ENCODE measurements at places on chromosomes 1 and 21. TPM values are rescaled to one million over a fixed set of nuclear protein-coding genes. Genes with fewer than 3 reads are reported as not detected.

DNA sequence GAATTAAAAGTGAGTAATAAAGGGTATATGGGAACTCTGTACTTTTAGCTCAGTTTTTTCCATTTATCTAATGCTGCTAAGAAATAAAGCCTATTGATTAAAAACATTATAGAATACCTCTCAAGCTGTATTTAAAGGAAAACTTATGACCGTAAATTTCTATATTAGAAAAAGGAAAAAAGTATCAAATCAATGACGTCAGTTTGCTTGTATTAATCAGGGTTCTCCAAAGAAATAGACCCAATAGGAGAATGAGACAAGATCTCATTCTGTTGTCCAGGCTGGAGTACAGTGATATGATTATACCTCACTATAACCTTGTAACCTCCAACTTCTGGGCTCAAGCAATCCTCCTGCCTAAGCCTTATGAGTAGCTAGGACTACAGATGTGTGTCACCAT lies 15.4 kb upstream of the LRIF1 start:
- DNase-seq, result no peak

SPRR2B gene
- total RNA-seq, result not detected

- no peak for DNase-seq
Measured at GRCh38 chr1:225257081-225257480, 170.8 kb downstream of the LBR start.

DNA sequence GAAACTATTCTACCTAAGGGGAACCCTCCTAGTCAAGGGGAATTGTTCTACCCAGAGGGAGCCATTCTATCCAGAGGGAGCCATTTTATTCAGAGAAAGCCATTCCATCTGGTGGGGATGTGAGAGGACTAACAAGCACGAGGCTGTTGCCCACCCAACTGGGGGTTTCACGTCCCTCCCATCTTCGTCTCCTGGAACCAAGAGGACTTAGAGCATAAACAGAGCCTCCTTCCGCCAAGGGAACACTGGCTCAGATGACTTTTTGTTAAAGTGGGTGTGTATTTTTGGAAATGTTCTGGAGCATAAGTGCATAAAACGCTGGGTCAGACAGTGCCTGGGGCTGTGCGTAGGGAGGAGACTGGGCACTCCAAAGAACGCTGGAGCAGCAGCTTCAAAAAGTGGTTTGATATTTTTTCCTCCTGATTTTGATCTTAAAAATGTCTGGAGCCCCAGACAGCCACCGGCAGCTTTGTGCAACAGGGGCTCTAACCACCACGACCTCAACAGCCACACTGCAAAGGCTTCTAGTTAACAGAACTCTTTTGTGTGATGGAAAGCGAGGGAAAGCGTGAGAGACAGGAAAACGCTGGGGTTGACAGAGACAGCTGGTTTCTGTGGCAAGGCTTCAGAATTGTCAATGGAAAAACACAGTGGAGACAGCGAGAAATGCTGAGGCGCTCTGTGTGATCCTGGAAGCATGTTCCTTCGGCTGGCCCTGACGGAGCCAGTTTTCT lies 363.6 kb upstream of the CAMK1G start:
- DNase-seq, result no peak

C1orf185 gene
- total RNA-seq, result not detected

- no peak for DNase-seq
Measured at GRCh38 chr21:17488620-17489019, 24.2 kb upstream of the CXADR start.

TRAF3IP3 gene
- 12.4 TPM for total RNA-seq

ZMYND12 gene
- total RNA-seq, result 1.9 TPM

DNA sequence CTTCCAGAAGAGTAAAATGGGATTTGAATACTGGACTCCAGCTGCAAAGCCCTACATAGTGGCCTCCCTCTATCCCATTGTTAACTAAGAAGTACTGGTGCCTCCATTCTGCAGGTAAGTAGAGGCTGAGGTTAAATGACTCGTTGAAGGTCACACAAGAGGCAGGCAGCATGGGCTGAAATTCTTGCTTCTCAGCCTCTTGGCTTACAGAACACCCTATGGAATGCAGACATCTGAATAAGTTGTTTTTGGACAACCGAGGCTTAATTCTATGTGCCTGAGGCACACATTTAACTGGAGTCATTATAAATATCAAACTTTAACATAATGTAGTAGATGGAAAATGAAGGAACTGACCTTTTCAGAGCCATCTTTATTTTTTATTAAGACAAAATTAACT lies 5.7 kb downstream of the DNAJC11 start:
- DNase-seq, result no peak

- DNase-seq, result no peak
Measured at GRCh38 chr1:61125263-61125662, 42.9 kb downstream of the NFIA start.

GRCh38 chr1:109112056-109112651 lies 1.8 kb upstream of the ELAPOR1 start:
- DNase-seq, result no peak

DNA sequence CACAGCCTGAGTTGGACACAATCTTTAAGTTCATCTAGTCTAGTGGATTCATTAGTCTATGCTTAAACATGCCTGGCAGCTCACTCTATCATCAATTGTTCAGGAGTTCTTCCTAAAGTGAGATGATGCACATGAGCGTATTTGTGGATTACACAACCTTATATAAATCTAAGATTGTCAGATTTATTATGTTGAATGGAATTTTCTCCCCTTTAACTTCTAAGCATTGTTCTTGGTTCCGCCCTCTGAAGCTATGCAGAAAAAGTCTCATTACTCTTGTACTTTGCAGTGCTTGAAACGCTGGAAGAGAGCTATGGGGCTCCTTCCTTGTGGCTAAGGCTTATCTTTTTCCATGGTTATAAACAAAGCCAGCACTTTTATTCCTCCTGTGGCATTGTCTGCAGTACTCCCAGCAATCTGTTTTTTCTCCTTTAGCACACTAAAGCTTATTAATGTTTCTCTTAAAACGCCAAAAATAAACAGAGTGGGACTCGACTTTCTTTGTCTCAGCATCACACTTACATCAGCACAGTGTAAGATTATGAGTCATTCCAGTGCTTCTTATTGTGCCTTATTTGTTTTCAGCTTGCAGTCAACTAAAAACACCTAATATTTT lies 316.8 kb upstream of the CAMK1G start:
- no peak for DNase-seq

PTGFRN gene
- total RNA-seq, result 31.2 TPM

GRCh38 chr1:233884461-233885151 lies 19.9 kb upstream of the SLC35F3 start:
- DNase-seq, result no peak

DNA sequence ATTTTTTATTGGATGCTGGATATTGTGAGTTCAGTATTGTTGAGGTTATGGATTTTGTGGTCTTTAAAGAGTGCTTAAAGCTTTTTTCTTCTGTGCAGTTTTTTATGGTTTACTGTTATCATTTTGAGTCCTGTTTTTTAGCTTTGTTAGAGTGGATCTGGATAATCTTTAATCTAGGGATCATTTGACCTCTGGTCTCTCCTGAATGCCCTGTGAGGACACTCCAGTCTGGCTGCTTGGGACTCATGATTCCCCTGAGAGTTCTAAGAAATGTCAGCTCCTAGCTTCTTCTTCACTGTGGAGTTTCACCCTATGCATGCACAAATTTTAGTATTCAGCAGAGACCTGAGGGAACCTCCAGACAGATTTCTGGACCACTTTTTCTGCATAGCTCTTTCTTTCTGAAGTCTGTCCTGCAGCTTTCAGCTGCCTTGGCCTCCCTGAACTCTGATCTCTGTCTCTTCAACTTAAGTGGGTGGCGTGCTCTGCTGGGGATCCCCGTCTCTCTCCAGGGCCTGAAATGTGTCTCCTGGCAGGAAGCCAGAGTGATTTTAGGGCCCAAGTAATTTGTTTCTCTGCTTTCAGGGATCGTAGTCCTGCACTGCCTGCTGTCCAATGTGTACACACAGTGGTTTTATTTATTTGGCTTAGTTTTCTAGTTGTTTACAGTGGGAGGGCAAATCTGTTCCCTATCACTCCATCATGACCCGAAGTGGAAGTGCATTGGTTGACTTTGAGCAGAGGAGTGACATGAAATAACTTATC lies 14.7 kb downstream of the PEX14 start:
- peak; percentile 8 for DNase-seq

HSD3B1 gene
- not detected for total RNA-seq

- DNase-seq, result no peak
Measured at GRCh38 chr1:29394521-29395225, 158.4 kb downstream of the PTPRU start.

GBP7 gene
- 0.32 TPM for total RNA-seq

FTCD gene
- 0.46 TPM for total RNA-seq

GRCh38 chr21:44734026-44734745 lies 22.8 kb upstream of the TSPEAR start:
- no peak for DNase-seq

GRCh38 chr21:36692835-36693488 lies 6.0 kb upstream of the SIM2 start:
- no peak for DNase-seq

ACADM gene
- total RNA-seq, result 42.1 TPM

DNA sequence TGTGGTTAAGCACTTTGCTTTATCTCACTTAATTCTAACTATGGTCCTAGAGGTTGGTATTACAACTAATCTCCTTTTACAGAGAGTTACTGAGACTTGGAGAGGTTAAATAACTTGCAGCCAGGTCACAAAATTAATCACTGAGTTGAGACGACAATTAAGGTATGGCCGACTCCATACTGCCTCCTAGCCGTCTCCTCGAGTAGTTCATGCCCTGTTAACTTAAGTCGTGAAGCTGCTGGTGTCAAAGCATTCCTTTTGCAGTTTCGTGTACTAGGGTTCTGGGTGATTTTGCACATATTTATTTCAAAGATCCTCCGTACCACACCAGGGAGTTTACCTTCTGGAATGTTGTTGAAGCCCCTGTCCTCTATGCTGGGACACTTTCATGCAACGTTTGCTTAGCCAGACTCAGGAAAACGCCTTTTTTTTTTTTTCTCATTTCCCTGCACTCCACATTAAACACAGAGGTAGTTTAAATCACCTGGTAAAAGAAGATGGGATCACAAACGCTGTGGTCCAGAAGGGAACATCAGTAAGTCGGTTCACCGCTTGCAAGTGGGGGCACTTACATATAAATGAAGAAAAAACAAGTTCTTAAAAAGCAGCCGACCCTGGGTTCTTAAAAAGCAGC lies 570 bp upstream of the NEK7 start:
- DNase-seq, result peak; percentile 63

GRCh38 chr21:18840239-18840638 lies 436.7 kb upstream of the TMPRSS15 start:
- DNase-seq, result no peak

DNA sequence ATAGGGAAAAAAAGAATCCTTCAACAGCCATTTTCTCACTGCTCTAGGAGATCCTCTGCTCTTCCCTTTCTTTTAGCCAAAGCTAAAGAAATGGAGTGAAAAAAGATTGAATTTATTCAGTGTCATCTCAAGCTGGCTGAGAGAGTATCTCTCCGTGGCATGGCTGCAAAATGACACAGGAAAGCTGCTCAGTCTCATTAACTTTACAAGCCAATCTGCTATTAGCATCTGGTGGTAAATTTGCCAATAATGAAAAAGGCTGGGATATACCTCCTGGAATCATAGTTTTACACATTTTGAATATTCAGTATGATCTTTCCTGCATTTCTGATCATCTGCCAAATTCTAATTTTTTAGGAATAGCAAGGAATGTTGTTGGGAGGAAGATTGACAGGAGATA lies 176.8 kb upstream of the CHRM3 start:
- no peak for DNase-seq

DNA sequence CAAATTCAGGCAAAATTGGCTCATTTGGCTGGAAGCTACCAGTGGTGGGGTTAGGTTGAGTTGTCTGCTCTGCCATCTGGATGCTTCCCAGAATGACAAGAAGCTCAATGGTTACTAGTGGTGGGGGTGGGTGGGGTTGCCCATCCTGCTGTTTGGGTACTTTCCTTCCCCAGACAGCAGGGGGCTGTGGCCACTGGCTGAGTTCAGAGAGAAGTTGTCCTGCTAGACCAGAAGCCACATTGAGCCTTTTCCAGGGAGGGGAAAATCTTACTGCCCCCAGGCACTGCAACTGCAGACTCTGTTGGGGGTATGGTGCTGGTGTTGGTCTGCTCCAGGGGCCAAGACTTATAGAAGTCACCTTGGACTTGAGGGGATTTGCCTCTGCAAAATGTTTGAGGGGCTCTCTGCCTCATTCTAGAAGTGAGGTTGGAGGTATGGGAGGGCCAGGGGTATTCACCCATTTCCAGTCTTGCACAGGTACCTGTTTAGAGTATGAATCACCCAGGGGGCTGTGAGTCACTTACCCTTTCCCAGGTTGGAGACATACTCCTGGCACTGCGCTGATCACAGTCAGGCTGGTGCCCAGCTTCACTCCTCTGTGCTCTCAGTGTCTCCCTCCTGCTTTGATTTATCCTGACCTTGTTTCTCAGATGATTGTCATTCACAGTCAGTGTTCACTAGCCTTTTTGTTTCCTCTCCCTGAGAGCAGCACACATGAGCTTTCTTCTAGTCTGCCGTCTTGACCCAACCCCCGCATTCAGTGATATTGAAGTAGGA lies 89.1 kb upstream of the NEGR1 start:
- DNase-seq, result no peak

ASTN1 gene
- total RNA-seq, result 0.20 TPM

DNA sequence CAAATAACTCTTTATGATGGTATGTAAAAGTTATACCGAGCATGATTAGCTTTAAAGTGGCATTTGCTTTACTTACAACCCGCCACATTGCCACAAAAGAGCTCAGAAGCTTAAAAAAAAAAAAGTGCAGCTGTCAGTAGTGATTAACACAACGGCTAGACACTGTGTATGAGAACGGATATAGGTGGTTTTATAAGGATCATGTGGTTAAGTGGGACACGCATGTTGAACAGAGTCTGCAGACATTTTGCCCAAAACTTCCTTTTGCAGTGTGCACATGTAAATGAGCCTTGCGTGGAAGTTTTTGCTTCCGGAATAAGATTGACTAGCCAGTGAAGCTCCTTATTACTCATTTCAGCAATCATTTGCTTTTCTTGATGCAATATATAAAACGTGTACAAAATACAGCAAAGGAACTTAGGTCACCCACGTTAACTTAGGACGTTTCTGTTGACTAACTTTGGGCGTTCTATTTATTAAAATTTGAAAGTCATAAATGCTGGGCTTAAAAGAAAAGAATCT lies 58.7 kb upstream of the RGS1 start:
- no peak for DNase-seq

DNA sequence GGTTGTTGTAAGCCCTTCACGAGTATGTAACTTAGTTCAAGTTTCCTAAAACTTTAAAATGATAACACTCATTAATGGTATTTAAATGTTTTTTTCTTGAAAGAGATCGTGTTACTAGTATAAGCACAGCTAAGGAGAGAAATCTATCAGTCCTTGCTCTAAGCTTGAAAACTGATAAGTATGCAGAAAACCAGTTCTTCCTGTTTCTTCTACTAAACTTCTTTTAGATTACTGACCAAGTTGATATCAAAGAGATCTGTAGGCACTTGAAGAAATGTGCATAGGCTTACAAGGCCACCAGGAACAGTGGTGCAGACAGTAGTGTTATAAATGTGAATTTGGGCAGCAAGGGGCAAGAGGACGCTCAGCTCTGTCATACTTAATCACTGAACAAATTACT lies 3.9 kb downstream of the EFCAB14 start:
- DNase-seq, result no peak

- no peak for DNase-seq
Measured at GRCh38 chr1:243944429-243945160, 94.6 kb upstream of the AKT3 start.

- DNase-seq, result no peak
Measured at GRCh38 chr1:181396171-181396670, 87.1 kb upstream of the CACNA1E start.
